ENCODE measurements at places on chromosomes 7 and 10. TPM values are rescaled to one million over a fixed set of nuclear protein-coding genes. Genes with fewer than 3 reads are reported as not detected.

SH2B2 gene
- total RNA-seq: 7.9 TPM

- DNase-seq: no peak
- no peak overlapping the region for H3K4me3 ChIP-seq
- H3K36me3 ChIP-seq: no peaks in the 10 kb centered on the region
These were observed 44.2 kb upstream of the FRMD4A start for GRCh38 chr10:14374745-14375445.

- H3K36me3 ChIP-seq: peaks cover 12% of the 10 kb centered on the region
- H3K27me3 ChIP-seq: no peaks in the 10 kb centered on the region
- H3K27ac ChIP-seq: no peak overlapping the region
- no peak overlapping the region for H3K4me3 ChIP-seq
- H3K4me1 ChIP-seq: peaks cover 26% of the 10 kb centered on the region
- DNase-seq: no peak
These were observed 17.3 kb downstream of the ZNF775 start for GRCh38 chr7:150396426-150396825.

MYL10 gene
- not detected for total RNA-seq

GRCh38 chr7:88092676-88092999 is 127.2 kb downstream of the SRI start:
- H3K27ac ChIP-seq: no peak overlapping the region
- no peak for DNase-seq

PRTFDC1 gene
- total RNA-seq: 26.3 TPM

DNA sequence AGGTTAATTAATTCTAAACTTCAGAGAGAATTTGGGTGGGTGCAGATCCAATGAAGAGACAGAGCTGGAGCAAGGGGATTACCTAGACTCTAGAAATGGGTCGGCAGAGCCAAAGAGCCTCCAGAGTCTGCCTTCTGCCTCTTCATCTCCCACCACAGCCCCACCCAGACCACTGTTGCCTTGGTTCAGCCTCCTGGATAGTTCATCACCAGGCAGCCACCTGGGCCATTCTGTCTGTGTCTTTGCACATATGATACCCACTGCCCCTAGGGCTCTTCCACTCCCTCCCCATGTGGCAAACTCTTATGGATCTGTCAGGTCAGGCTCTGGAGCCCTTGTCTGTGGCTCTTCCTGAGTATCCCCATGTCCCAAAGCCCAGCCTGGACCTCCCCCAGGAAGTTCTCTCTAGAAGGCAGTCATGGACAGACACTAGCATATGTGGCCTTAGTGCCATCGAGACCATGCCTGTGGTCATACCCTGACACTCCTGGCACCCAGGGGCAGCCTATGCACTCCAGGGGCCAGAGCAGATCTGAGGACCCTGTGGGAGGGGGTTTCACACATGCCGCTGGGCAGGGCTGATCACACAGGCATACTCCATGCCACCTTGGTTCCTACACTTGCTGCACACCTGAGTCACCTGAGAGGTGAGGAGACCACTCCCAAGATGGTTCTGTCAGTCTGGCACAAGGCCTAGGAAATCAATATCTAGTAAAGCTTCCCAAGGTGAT is 41.6 kb downstream of the FRMPD2 start:
- no peaks in the 10 kb centered on the region for H3K36me3 ChIP-seq
- no peaks in the 10 kb centered on the region for H3K27me3 ChIP-seq
- no peaks in the 10 kb centered on the region for H3K4me1 ChIP-seq
- DNase-seq: no peak
- H3K4me3 ChIP-seq: no peak overlapping the region
- H3K27ac ChIP-seq: no peak overlapping the region

- H3K4me3 ChIP-seq: no peak overlapping the region
- H3K27me3 ChIP-seq: peaks cover 72% of the 10 kb centered on the region
- DNase-seq: no peak
- H3K36me3 ChIP-seq: no peaks in the 10 kb centered on the region
- H3K27ac ChIP-seq: no peak overlapping the region
These were observed 4.3 kb upstream of the UTF1 start for GRCh38 chr10:133225707-133226191.

- no peaks in the 10 kb centered on the region for H3K27me3 ChIP-seq
- H3K4me3 ChIP-seq: no peak overlapping the region
- H3K4me1 ChIP-seq: peaks cover 43% of the 10 kb centered on the region
- peaks cover 14% of the 10 kb centered on the region for H3K36me3 ChIP-seq
These were observed 3.1 kb downstream of the GPER1 start for GRCh38 chr7:1090686-1091643.

TMEM236 gene
- total RNA-seq: 0.04 TPM

DNA sequence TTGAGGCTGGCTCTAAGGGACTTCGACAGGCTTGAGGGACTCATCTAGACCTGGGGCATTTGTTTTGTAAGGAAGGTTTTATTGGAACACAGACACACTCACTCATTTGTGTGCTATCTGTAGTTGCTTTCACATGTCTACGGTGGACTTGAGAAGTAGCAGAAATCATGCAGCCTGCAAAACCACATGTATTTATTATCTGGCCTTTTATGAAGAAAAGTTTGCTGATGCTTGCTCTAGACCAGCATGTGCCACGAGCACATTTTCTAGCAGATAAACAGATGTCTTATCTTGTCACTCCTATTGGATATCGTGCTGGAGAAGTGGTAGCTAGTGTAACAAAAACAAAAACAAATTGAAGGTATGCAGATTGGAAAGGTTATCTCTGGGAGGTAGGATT is 9.8 kb downstream of the UPP1 start:
- no peak overlapping the region for H3K27ac ChIP-seq
- peaks cover 11% of the 10 kb centered on the region for H3K36me3 ChIP-seq
- peaks cover 33% of the 10 kb centered on the region for H3K4me1 ChIP-seq
- no peak overlapping the region for H3K4me3 ChIP-seq

GRCh38 chr10:19417740-19418139 is 369.1 kb downstream of the MALRD1 start:
- H3K4me1 ChIP-seq: peaks cover 19% of the 10 kb centered on the region
- no peak overlapping the region for H3K4me3 ChIP-seq
- DNase-seq: no peak
- H3K27ac ChIP-seq: no peak overlapping the region

Measured in mesothelial cell of epicardium (in vitro differentiated cells).